ENCODE measurements at places on chromosomes 2 and 18. TPM values are rescaled to one million over a fixed set of nuclear protein-coding genes. Genes with fewer than 3 reads are reported as not detected.

- no peak for DNase-seq
Observed at GRCh38 chr2:233820774-233821105, 33.6 kb downstream of the HJURP start.

- no peak for DNase-seq
Observed at GRCh38 chr2:239983004-239983778, 42.0 kb downstream of the NDUFA10 start.

The PDE1A gene
- total RNA-seq: 9.2 TPM

DNA sequence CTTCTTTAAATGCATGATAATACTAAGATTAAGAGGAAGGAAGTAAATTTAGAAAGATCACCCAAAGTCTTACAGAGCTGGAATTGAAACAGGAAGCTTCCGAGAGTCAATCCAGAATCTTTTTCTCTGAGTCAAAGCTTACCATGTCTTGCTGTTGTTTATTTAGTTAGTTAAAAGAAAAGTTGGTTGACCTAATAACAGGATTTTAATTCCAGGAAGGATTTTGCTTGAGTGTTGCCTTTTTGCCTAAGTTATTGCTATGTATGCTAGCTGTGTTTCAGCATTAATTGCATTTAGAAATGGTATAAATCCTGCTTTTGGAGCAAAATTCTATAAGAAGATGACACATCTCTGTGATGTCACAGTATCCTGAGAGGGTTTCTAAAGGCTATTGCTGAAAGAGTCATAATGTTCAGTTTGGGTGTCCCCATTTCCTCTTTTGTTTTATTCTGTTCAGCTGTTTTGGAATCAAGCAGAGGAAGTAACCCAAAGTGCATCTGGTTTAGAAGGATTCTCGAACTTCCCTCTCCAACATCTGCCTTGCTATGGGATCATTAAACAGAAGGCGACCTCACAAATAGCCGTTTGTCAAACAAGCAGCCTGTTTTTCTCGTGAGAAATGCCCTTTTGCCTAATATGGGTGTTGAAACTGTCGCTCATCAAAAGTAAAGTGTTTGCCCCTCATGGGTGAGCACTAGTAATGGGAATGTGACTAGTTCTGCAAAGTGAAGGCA, 271.5 kb upstream of the MMADHC start:
- DNase-seq: no peak

GRCh38 chr2:239153806-239154591, 246.8 kb downstream of the HDAC4 start:
- DNase-seq: no peak

DNA sequence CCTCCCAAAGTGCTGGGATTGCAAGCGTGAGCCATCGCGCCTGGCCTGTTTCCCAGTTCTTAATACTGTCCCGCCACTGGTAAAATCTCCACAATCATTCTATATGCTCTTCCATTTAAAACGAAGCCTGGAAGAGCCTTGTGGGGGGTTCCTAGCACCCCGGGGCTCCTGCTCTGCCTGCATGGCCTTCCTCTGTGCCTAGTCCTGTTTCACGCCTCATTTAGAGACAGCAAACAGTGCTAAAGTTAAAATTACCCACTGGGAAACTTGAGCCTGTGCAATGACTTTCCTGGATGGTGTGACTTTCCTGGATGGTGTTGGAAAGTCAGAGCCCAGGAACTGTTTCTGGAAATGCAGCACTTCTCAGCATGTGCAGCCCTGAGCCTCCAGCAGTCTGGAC, 55.0 kb downstream of the INPP5D start:
- DNase-seq: no peak

- no peak for DNase-seq
Observed at GRCh38 chr2:219119422-219120043, 41.1 kb downstream of the NHEJ1 start.

Data from esophagus squamous epithelium (tissue), 5 donors.